ENCODE measurements at places on chromosomes 4 and X.

DNA sequence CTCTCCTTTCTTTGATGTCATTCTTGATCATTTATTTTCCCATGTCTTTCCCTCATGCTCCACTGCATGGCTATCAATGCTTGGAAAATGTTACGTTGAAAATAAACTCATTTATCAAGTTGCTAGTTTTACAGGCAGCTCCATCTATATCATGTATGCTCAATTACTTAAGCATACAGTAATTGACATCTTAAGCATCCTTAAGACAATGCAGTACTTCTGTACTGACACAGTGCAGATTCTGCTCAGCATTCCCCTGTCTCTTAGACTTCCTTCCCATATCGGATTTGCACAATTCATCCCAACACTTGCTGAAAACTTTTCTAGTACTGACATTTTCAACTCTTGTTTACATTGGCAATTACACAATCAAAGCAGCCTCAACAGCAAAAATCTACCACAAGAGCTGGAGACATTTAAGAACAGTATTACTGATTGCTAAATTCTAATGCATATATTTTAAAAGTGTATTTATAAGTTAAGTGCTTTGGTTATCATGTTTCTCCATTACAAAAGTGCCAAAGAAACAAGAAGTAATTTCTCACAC lies 165.6 kb downstream of the ATP10D start:
- H3K27ac ChIP-seq = no peak overlapping the region
- DNase-seq = no peak
- H3K27me3 ChIP-seq = no peaks in the 10 kb centered on the region
- H3K4me3 ChIP-seq = no peak overlapping the region

- no peaks in the 10 kb centered on the region for H3K4me1 ChIP-seq
- H3K27ac ChIP-seq = no peak overlapping the region
- H3K27me3 ChIP-seq = no peaks in the 10 kb centered on the region
Measured at GRCh38 chrX:149993989-149994388, 55.7 kb upstream of the EOLA2 start.

DNA sequence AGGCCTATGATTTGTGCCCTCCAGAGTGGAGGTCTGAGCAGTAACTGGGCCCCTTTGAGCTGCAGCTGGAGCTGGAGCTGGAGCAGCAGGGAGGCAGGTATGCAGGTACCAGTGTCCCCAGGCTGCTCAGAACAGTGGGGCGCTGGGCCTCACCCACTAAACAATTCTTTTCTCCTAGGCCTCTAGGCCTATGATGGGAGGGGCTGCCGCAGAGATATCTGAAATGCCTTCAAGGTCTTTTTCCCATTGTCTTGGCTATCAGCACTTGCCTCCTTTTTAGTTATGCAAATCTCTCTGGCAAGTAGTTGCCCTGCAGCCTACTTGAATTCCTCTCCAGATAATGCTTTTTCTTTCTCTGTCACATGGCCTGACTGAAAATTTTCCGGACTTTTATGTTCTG lies 79.7 kb upstream of the OTUD4 start:
- no peak overlapping the region for H3K27ac ChIP-seq
- no peaks in the 10 kb centered on the region for H3K36me3 ChIP-seq
- no peaks in the 10 kb centered on the region for H3K27me3 ChIP-seq
- no peaks in the 10 kb centered on the region for H3K4me1 ChIP-seq

DNA sequence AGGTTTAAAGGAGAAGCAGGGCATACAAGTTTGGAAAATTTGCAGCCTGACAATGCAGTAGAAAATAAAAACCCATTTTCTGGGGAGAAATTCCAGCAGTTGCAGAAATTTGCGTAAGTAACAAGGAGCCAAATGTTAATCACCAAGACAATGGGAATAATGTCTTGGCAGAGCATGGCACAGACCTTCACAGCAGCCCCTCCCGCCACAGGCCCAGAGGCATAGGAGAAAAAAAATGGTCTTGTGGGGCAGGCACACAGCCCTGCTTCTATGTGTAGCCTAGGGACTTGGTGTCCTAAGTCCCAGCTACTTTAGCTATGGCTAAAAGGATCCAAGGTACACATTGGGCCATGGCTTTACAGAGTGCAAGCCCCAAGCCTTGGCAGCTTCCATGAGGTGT lies 65.7 kb downstream of the SPOCK3 start:
- H3K4me3 ChIP-seq = no peak overlapping the region
- H3K27me3 ChIP-seq = no peaks in the 10 kb centered on the region
- no peaks in the 10 kb centered on the region for H3K36me3 ChIP-seq

GRCh38 chrX:41293269-41293668 lies 40.7 kb upstream of the DDX3X start:
- H3K27ac ChIP-seq = no peak overlapping the region
- no peaks in the 10 kb centered on the region for H3K27me3 ChIP-seq
- no peak overlapping the region for H3K4me3 ChIP-seq
- peaks cover 10% of the 10 kb centered on the region for H3K4me1 ChIP-seq
- DNase-seq = peak; percentile 26
- H3K36me3 ChIP-seq = no peaks in the 10 kb centered on the region

DNA sequence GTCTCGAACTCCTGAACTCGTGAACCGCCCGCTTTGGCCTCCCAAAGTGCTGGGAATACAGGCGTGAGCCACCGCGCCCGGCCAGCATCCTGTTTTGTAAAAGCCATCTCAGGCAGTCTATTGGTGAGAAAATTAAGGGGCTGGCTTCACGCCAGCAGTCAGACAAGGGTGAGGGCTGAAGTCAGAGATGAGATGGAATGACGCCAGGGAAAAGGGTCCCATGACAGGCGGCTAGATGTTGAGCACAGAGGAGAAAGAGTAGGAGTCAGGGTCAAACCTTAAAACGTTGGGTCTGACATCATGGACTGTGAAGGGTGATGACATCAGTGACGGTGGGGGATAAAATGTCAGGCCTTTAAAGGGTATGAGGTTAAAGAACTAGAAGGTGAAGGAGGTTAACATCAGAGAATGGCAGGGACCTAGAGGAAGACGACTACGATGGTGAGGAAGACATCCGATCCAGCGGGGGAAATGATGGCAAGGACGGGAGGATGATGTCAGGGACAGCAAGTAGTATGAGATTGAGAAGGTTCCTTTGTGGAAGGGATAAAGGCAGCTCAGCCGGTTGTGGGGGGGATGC lies 504 bp upstream of the RBM3 start:
- H3K27ac ChIP-seq = peak overlapping the region; percentile 100
- DNase-seq = peak; percentile 55
- no peaks in the 10 kb centered on the region for H3K27me3 ChIP-seq
- peaks cover 37% of the 10 kb centered on the region for H3K36me3 ChIP-seq
- peaks cover 20% of the 10 kb centered on the region for H3K4me1 ChIP-seq

DNA sequence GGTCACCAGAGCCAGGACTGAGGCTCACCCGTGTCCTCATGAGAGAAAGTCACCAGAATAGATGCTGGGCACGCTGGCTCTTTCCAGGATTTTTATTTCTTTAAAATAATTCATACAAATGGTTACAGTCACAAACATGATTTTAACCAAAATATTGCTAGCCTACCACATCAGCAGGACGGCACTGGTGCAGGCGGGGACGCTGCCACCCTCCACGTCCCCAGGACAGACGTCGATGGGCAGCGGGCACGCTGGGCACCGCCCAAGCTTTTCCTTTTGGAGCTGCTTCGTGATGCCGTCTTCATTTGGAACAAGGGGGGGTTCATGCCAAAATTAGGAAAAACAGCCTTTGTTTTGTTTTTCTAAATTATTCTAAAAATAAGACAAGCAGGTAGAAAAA lies 37.6 kb downstream of the CTBP1 start:
- H3K27ac ChIP-seq = no peak overlapping the region
- no peaks in the 10 kb centered on the region for H3K27me3 ChIP-seq
- peaks cover 53% of the 10 kb centered on the region for H3K36me3 ChIP-seq
- H3K4me3 ChIP-seq = no peak overlapping the region
- no peak for DNase-seq

GRCh38 chr4:128287141-128287870 lies at the start of gene PGRMC2:
TSS of gene PGRMC2 (minus strand) at chr4:128287813. CDS start at chr4:128287790, 23 bp downstream.
- DNase-seq = no peak
- no peaks in the 10 kb centered on the region for H3K27me3 ChIP-seq
- H3K4me3 ChIP-seq = peak within 1 kb of the TSS; percentile 81
- H3K36me3 ChIP-seq = no peaks in the 10 kb centered on the region
- peaks cover 20% of the 10 kb centered on the region for H3K4me1 ChIP-seq
- peak within 1 kb of the TSS; percentile 83 for H3K27ac ChIP-seq

DNA sequence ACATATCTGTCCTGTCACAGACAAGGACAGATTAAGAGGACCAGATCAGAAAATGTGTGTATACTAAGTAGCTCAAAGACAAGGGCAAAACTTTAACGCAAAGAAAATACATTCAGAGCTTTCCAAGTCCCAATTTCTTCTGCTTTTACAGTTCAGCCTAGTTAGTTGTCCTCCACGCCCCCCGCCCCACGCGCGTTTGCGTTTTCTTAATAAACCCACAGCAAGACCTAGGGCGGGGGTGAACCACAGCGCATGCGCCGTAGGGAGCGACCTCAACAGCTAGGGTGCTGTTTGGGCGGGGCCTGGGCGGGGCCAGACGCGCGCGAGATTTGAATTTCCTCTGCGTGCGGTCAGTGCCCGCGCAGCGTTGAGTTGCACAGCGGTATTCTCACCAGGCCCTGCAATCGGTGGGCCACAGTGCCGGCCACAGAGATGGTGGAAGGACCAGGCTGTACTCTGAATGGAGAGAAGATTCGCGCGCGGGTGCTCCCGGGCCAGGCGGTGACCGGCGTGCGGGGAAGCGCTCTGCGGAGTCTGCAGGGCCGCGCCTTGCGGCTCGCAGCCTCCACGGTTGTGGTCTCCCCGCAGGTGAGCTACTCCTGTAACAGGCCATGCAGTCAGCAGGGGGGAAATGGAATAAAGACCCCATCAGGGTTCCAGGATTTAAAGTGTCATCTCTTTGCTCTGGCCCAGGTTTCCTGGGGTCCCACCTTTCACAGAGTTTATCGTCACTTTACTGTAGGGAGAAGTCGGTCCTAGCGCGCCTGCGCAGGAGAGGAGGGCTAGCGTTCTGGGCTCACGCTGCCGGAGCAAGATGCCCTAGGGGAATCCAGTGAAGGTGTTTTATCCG lies at the start of gene NEIL3:
Gene NEIL3, plus strand, starts transcription at position 353 of the 850 bp plus-strand sequence. Its CDS starts 80 bp downstream, at position 433.
- no peaks in the 10 kb centered on the region for H3K36me3 ChIP-seq
- peak; percentile 93 for DNase-seq
- peak within 1 kb of the TSS; percentile 76 for H3K27ac ChIP-seq
- H3K4me1 ChIP-seq = peaks cover 36% of the 10 kb centered on the region
- H3K27me3 ChIP-seq = no peaks in the 10 kb centered on the region

DNA sequence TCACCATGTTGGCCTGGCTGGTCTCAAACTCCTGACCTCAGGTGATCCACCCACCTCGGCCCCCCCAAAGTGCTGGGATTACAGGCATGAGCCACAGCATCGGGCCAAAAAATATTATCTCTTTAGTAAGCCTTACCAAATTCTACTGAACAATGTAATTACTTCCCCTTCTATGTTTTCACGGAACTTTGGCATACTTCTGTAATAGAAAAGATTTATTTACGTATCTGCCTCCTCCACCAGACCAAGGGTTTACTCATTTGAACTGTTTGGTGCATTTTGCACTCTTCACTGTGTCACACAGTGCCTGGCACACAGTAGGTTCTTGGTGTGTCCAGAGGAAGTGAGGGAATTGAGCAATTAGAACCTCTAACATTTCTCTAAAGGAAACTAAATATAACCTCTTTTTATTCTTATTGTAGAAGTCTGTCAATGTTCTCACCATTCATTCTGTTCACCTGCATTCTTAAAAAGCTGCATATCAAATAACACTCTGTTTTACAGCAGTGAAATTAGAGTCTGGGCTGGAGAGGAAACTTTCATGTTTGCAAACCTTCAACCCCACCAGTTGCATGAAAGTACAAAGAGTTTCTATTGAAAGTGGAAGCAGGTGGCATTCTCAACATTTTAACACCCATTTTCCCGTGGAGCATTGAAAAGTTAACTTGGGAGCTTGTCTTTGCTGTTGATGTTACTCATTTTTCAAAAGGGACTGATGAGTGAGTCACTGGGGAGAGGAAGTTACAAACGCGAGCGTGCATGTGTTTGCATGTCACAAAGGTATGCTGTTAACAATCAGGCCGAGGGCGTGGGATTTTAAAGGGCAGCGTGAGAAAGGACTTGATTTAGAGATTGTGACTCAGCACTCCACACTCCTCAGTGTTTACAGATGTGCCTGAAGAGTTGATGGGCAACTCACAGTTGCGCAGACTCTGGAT lies 314.1 kb downstream of the STK32B start:
- no peak for DNase-seq
- H3K27ac ChIP-seq = no peak overlapping the region
- H3K36me3 ChIP-seq = no peaks in the 10 kb centered on the region
- no peak overlapping the region for H3K4me3 ChIP-seq
- H3K4me1 ChIP-seq = no peaks in the 10 kb centered on the region

DNA sequence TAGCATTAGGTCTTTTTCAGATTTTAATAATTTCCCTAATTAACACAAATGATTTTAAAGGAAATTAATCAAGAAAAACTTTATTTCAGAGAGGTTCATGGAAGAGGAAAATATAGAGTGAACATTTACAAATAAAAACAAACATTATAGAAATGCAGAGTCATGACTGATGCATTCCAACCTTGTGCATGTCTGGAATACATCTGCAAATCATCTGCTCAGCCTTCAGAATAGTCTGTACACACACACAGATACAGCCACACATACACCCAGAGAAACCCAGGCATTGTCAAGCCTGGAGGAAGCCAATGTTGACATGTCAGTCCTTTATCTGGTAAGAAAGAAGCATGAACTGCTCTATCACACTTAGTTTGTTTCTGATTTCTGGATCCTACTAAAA lies 61.3 kb upstream of the NFKB1 start:
- no peaks in the 10 kb centered on the region for H3K36me3 ChIP-seq
- no peak overlapping the region for H3K4me3 ChIP-seq
- no peaks in the 10 kb centered on the region for H3K27me3 ChIP-seq
- no peaks in the 10 kb centered on the region for H3K4me1 ChIP-seq
- DNase-seq = no peak

- no peak overlapping the region for H3K4me3 ChIP-seq
- no peaks in the 10 kb centered on the region for H3K36me3 ChIP-seq
- no peaks in the 10 kb centered on the region for H3K27me3 ChIP-seq
- H3K4me1 ChIP-seq = no peaks in the 10 kb centered on the region
Measured at GRCh38 chrX:17635231-17635630, 102.1 kb upstream of the SCML1 start.

GRCh38 chrX:960821-961220 lies 251.6 kb downstream of the CRLF2 start:
- no peaks in the 10 kb centered on the region for H3K36me3 ChIP-seq
- no peaks in the 10 kb centered on the region for H3K4me1 ChIP-seq
- no peak overlapping the region for H3K4me3 ChIP-seq
- H3K27ac ChIP-seq = no peak overlapping the region
